ENCODE measurements at places on chromosomes 13 and 19. TPM values are rescaled to one million over a fixed set of nuclear protein-coding genes. Genes with fewer than 3 reads are reported as not detected.

DNA sequence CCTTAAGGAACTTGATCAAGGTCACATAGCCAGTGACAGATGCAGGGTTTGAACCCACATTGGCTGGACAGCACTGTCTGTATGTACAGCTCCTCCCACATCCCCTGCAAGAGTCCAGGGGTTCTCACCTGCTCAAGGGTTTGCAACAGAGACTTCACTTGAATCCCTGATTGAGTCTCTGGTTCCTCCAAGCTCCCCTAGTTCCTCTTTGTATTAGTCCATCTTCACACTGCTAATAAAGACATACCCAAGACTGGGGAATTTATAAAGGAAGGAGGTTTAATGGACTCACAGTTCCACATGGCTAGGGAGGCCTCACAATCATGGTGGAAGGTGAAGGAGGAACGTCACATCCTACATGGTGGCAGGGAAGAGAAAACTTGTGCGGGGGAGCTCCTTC, 72.8 kb upstream of the CLDN10 start:
- DNase-seq, result no peak

- no peak for DNase-seq
Measured at GRCh38 chr13:75052616-75053015, 429.4 kb downstream of the TBC1D4 start.

DNA sequence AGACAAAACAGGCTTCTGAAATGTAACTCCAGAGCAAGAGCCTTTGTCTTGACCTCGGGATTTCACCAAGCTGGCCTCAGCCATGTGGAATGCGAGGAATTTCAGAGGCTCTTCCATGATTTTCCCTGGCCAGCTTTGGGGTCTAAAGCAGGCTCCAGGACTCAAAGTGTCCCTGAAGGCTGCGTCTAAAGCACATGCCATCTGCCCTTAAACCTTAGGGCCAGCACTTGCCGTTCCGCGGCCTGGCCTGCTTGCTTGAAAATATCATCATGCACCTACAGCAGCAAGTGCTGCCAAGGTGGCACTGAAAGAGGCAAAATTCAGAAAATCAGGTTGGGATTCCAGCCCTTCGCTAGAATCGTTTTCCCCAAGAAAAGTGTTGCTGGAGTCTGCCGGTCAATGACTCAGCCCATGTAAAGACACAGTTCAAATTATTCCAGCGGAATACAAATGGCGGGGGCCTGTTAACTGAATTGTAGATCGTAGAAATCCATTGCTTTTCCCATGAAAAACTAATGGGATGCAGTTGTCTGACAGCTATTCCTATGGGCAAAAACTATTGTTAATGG, 105.7 kb upstream of the RAP2A start:
- DNase-seq, result peak; percentile 74

The ELSPBP1 gene
- polyA plus RNA-seq, result not detected

Data from fibroblast of lung (primary cell).